Activated CD4-positive, alpha-beta T cell treated with anti-CD3 and anti-CD28 coated beads, Interleukin-10, Interleukin-2, amounts not matched to agents 100 ng/mL and 50 ng/mL, durations not matched to agents 16 hours and 8 hours (primary cell): ENCODE measurements at places on chromosomes 16 and 17.

GRCh38 chr16:30604316-30604947 lies 5.8 kb downstream of the ZNF689 start:
- no peak for DNase-seq

- no peak for DNase-seq
Measured at GRCh38 chr16:87939562-87940423, 3.5 kb upstream of the CA5A start.

DNA sequence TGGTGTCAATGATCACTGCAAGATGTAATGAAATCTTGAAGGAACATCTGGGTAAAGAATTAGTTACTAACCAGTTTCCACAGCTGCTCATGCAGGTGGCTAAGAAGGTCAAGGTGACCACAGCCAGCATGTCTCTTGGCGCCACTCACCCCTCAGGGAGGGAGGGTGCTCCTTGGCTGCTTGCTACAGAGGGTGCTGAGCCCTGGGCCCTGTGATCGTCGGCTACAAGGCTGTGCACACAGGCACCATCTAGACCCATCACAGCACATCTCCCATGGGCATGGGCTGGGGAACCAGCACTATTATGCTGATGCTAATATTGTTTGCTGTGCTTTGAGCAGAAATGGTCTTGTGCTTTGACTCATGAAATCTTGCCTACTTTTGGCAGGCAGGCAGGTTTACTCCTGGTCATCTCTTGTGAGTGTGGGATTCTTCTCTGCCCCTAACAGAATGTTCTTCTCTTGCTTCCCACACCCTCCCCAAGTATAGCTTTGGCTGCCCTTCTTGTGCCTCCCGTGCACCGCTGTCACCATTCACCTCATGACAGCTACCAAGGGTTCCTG lies 36.4 kb downstream of the TXNDC11 start:
- no peak for DNase-seq

GRCh38 chr17:1217089-1217385 lies 37.3 kb upstream of the ABR start:
- no peak for DNase-seq

DNA sequence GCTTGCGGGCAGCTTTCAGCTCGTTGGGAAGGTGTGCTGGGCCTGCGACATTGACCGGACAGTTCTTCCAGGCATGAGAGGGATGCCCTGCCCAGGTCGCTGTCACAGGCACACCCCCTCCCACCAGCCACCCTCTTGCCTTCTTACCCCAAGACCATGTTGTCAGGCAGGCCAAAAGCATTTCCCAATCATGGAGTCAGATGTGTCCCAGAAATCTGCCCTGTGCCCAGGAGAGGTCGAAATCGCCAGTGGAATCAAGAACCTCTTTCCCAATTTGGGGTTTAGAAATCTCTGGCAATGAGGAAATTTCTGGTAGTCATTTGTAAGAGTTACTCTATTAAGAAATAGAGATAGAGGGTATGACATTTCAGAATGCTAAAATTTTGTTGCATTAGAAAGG lies 177.1 kb downstream of the RAB11FIP4 start:
- no peak for DNase-seq

DNA sequence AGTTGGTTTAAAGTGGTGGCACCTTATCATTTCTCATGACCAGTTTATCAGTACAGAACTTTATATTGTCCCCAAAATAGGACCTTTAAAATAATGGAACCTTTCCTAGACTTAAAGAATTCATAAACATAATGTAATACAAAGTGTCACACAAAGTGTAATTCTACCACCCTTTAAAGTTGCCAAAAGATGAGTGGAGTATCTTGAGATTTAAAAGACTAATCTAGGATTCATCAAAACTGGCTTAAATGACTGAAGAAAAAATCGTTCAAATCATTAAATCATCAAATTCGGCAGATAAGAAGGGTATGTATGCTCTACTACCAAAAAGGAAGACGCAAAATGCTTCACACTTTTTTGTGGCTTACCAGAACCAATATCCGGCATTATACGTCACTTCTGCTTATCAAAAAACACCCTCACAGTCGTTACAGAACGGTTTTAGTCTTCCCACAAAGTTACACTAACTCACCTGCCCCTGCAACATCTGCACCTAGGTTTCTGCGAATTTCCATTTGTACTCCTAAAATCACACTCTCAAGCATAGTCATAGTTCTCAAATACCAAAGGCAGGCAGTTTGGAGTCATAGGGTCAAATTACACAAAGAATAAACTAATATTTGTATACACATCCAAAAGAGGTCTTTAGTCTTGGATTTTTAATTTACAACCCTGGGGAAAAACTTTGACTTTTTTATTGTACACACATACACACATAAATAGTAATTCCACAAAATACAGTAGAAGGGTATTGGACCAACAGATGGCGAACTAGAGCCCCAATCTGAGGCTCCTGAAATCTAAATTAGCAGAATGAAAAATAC lies 1.4 kb upstream of the KANSL1 start:
- DNase-seq: peak; percentile 92

DNA sequence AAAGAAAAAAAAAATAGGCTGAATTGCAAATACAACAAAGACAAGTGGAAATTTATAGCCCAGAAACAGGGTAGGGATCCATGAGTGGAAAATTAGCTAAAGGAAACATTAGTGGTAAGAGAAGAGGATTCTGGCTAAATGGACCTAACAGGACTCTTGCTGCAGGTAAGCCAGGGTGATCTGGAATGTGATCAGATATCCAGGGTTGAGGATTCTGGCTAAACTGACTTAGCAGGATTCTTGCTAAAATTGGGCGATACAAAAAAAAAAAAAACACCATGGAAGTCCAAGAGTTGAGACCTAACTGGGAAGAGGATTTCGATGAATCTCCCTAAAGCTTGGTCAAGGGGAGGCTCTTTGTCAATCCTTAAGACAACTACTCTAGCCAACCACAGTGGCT lies 61.7 kb upstream of the ATF7IP2 start:
- DNase-seq: no peak

DNA sequence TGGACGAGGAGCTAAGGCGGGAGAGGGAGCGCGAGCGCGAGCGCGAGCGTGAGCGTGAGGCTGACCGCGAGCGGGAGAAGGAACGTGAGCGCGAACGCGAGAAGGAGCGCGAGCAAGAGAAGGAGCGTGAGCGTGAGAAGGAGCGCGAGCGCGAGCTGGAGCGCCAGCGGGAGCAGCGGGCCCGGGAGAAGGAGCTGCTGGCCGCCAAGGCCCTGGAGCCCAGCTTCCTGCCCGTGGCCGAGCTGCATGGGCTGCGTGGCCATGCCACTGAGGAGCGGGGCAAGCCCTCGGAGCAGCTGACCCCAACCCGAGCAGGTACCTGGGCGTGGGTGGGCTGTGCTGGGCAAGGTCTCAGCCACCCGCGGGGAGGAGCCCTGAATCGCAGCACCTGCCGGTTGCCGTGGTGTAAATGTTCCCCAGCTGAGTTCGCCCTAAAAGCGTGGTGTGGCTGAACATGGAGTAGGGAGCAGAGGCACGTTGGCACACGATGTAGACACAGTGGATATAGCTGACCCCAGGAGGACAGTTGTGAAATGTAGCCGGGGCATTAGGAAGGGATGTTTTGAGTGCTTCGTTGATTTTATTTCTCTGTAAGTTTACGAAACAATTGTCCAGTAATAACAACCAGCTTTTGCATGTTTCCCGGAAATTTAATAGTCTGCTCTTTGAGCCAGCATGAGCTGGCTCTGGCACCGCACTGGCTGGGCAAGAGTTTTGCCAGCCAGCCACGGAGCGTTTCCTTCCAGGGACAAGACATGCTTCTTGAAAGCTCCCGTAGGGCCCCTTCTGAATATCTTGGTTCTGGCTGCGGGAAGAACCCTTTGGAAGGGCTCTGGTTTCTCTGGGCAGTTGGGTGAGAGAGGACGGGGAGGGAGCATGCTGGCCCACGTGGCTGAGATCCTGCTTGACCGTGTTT lies 32.1 kb downstream of the GINS2 start:
- DNase-seq: no peak

- no peak for DNase-seq
Measured at GRCh38 chr17:82570277-82570676, 50.7 kb downstream of the FOXK2 start.

DNA sequence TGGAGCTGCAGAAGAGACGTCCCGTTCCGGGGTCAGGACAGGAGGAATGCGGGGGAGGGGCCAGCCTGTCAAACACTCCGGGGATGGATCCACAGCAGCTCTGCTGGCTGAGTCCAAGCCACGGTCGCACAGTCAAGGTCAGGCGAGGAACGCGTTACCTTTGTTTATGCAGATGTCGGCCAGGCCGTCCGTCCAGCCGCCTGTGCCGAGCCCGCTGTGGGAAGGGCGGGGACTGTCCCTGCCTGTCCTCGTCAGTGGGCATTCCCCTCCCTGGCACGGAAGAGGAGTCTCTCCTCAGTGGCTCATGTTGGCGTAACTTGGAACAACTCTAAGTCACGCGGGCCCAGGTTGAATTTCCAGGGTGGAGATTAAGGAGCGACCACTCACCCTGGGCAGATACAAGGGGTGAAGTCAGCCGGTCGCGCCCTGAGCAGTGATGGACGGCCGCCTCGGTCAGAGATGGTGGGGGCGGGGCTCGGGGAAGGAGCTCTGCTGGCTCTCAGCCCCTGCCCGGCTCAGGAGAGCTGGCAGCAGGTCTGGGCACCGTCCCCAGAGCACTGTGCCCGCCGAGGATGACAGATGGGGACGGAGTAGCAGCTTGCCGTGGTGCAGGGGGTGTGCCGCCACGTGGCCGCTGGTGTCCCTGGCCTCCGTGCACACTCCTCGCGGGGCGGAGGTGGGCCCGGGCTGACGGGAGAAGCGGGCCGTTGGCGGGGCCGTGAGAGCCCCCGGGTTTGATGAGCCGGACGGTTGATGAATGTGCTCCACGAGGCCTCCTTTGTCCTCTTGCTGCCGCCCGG lies 7.3 kb downstream of the CACNA1H start:
- DNase-seq: no peak

- no peak for DNase-seq
Measured at GRCh38 chr16:51141541-51141940, 9.5 kb downstream of the SALL1 start.

DNA sequence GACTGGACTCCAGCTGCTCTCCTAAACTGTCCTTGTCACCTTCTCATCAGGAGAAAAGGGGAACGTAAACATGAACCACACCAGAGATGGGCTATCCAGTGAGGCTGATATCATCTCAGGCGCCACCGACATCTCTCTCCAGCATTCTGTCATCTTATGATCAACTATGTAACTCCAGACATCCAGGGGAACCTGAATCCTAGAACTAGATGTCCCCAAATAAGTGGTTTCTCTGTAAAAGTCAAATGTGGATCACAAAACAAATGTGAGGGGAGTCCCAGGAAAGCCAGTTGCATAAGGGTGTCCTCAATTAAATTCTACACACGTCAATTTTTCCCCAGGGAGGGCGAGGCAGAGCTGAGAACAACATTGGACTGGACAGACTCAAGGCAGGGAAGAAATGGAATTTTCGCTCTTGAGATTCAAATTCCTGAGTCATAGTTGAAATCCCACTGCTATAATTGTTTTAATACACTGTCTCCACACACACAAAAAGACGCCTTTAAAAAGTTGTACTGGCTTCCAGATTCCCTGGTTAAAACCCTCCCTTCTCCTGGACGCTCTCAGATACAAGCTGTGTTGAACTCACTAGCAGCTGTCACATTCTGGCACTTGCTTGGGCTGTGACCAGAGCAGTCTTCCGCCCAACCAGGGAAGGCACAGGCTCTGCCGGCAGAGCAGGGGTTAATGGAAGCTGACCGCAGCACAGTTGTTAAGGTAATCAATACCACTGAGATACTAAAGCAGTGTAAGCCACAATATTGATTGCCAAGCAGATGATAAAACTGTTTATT lies 62.6 kb downstream of the ZFHX3 start:
- no peak for DNase-seq

GRCh38 chr16:30957456-30958174 lies at the start of gene SETD1A:
Gene SETD1A, plus strand, starts transcription at chr16:30957754. Its CDS starts 978 bp downstream, at chr16:30958732.
- DNase-seq: peak; percentile 96

- no peak for DNase-seq
Measured at GRCh38 chr16:27712251-27712711, 162.3 kb downstream of the KATNIP start.

GRCh38 chr16:28477311-28477920 lies 5.3 kb upstream of the NPIPB7 start:
- DNase-seq: no peak

- no peak for DNase-seq
Measured at GRCh38 chr17:35906191-35906925, 24.2 kb downstream of the RDM1 start.

GRCh38 chr16:88486398-88487123 lies 33.5 kb downstream of the ZFPM1 start:
- no peak for DNase-seq

GRCh38 chr17:9181640-9182039 lies 160.3 kb downstream of the NTN1 start:
- no peak for DNase-seq

DNA sequence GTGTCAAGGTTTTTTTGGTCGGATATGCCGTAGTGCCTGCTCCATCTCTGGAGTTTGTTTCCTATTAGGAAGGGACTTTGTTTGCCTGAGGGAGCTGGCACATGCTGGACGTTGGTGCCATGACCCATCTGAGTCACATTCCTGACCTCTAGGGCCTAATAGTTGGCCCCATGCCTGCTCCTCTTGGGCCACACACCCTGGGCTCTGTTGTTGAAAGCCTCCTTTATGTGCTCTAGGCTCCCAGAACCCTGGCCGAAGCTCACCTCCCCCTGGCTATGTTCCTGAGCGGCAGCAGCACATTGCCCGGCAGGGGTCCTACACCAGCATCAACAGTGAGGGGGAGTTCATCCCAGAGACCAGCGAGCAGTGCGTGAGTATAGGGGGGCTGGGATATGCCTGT lies 18.4 kb downstream of the LIMD2 start:
- no peak for DNase-seq

DNA sequence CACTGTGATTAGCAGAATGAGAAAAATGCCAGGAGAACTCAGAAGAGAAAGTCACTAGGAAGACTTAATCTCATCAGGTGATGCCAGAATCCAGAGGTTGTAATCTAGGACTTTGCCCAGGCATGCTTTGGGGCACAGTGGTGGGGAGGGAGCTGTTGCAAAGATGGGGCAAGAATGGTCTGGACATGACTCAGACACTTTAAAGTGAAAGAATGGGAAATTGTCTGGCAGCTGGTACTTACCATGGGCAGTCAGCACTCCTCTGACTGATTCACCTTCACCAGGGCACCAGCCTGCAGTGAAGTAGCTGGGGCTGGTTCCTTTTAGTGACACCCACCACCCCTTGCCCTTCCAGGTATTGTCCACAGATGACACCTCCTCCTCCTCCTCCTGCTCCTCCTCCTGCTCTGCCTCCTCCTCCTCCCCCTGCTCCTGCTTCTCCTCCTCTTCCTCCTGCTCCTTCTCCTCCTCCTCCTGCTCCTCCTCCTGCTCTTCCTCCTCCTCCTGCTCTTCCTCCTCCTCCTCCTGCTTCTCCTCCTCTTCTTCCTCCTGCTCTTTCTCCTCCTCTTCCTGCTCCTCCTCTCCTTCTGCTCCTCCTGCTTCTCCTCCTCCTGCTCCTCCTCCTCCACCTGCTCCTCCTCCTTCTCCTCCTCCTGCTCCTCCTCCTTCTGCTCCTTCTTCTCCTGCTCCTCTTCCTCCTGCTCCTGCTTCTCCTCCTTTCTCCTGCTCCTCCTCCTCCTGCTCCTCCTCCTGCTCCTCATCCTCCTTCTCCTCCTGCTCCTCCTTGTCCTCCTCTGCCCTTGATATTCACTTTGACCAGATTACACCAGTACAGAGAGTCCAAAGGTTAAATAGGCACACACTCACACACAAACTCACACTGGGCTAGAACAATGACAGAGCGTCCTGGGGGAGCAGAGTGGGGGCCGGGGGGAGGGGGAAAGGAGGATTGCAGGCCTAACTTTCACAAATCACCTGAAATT lies at the start of gene CHD9NB:
CHD9NB (minus strand) TSS at position 379 of the 983 bp plus-strand sequence. CDS start 8,739 bp downstream, outside the sequence.
- peak; percentile 37 for DNase-seq
